GM12891 (cell line): ENCODE measurements at places on chromosomes 4 and X.

- DNase-seq: no peak
Observed at GRCh38 chrX:29903360-29903759, 312.0 kb upstream of the MAGEB2 start.

- DNase-seq: no peak
Observed at GRCh38 chr4:167196344-167197012, 37.8 kb downstream of the SPOCK3 start.

DNA sequence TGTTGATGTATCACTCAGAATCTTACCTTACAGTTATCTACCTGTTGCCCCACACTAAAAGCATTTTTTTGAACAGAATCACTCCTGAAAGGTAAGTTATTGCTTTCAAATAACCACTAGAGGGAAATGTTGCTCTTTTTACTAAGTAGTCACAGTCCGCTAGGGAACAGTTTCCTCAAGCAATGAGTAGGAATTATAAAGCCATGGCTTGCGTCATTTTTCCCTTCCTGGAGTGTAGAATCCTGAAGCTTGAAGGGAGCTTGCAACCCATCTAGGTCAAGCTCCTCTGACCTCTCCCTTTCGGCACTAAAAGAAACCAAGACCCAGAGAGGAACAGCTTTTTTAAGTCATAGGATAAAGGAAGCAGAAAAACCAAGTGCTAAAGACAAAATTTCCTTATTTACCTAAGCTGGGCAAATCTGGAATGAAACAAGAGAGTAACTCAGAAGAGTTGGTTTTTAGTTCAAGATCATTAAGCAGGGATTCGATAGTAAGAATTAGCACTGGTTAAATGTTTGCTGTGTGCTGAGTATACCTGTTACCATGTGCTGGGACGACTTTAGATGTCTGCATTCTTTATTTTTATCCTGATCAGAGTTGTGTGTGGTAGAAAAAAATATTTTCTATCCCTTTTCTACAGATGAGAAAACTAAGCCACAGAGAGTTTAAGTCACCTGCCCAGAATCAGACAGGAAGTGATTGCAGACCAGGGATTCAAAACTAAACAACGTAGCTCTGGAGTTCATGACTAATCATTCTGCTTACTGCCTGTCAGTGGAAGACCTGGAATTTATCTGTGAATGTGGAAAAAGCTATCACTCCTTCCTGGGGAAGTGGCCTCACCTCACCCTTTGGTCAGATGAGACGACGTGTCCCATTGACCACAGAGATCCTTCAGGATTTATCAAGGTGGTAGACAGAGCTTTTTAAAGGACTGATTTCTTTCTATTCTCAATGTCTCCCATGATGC, 631.5 kb downstream of the RAB28 start:
- no peak for DNase-seq

DNA sequence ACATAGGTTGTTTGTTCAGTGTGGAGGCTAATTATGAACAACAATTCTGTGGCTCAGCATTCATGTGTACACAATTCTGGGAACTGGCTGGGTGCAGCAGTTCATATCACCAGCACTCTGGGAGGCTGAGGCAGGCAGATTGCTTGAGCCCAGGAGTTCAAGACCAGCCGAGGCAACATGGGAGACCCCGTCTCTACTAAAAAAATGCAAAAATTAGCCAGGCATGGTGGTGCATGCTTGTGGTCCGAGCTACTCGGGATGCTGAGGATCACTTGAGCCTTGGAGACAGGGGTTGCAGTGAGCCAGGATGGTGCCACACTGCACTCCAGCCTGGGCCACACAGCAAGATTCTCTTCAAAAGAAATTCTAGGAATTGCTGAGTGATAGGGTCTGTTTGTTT, 4.5 kb upstream of the PPP2R2C start:
- DNase-seq: no peak

GRCh38 chrX:2283111-2283859, 217.5 kb downstream of the DHRSX start:
- DNase-seq: no peak

DNA sequence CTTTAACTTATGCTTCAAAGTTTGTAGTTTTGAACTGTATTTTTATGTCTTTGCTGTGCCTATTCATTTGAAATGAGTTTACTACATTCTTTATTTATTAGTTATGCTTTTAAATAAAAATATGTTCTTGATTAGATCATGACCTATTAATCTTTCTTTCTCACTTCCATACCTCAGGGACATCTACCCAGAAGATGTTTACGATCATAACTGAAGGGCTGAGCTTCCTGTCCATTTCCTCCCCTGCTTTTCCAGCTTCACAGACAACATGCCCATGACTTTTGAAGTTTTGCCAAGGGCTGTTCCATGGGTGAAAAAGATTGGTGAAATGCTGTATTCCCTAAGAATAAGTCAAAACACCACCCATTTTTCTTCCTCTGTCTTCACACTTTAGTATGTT, 99.7 kb upstream of the DDIT4L start:
- DNase-seq: no peak

- DNase-seq: no peak
Observed at GRCh38 chr4:26020083-26020668, 106.2 kb downstream of the SMIM20 start.

- no peak for DNase-seq
Observed at GRCh38 chr4:8651661-8652180, 59.2 kb downstream of the CPZ start.

- no peak for DNase-seq
Observed at GRCh38 chr4:30828264-30828926, 108.2 kb downstream of the PCDH7 start.

- no peak for DNase-seq
Observed at GRCh38 chrX:136211766-136212556, 39.2 kb downstream of the MAP7D3 start.

- no peak for DNase-seq
Observed at GRCh38 chr4:183430317-183430993, 14.0 kb upstream of the CDKN2AIP start.

GRCh38 chr4:25970226-25970675, 56.2 kb downstream of the SMIM20 start:
- DNase-seq: peak; percentile 18

GRCh38 chr4:3122081-3122563, 47.6 kb downstream of the HTT start:
- no peak for DNase-seq

DNA sequence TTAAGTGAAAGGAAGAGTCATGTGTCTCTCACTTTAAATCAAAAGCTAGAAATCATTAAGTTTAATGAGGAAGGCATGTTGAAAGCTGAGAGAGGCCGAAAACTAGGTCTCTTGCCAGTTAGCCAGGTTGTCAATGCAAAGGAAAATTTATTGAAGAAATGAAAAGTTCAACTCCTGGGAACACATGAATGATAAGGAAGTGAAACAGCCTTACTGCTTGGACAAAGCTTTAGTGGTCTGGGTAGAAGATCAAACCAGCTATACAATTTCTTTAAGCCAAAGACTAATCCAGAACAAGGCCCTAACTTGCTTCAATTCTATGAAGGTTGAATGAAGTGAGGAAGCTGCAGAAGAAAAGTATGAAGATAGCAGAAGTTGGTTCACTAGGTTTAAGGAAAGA, 24.9 kb downstream of the RHOH start:
- DNase-seq: no peak

DNA sequence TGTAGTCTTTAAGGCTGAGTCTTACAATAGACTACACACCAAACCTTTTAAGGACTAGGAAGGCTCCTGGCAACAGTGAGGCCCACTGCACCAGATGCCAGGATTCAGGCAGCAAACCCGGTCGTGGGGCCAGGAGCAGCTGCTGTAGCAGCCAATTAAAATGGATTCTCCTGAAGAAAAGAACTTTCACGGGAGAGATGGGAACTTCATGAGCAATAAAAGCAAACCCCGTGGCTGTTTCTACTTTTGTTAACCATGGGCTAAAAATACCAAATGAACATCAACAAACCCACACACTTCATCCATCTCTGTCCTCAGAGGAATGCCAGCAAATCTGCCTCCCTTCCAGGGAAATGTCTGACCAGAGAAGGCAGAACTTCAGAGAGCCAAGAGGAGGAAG, 101.4 kb downstream of the BTC start:
- DNase-seq: no peak

GRCh38 chrX:42094218-42094617, 170.9 kb upstream of the CASK start:
- no peak for DNase-seq

DNA sequence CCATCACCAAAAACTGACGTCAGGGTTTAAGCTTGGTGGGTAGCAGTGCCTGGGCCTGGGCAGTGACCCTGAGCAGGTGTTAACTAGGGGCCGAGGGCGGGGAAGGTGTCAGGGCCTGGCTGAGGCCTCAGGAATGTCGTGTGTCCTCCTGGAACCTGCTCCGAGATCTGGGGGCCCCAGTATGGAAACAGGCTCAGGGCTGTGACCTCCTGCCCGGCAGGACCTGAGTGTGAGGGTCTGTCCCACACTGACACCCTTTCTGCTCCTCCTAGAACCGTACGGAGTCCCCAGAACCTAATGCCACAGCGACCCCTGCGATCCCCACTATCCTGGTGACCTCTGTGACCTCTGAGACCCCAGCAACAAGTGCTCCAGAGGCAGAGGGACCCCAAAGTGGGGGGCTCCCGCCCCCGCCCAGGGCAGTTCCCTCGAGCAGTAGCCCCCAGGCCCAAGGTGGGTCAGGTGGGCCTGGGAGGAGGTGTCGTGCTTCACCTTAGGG, 741 bp downstream of the HGFAC start:
- no peak for DNase-seq

- DNase-seq: no peak
Observed at GRCh38 chrX:29634516-29634915, 580.8 kb upstream of the MAGEB2 start.

GRCh38 chr4:144899393-144899792, 198.6 kb downstream of the ANAPC10 start:
- no peak for DNase-seq

- no peak for DNase-seq
Observed at GRCh38 chrX:19705196-19705769, 182.1 kb downstream of the SH3KBP1 start.

DNA sequence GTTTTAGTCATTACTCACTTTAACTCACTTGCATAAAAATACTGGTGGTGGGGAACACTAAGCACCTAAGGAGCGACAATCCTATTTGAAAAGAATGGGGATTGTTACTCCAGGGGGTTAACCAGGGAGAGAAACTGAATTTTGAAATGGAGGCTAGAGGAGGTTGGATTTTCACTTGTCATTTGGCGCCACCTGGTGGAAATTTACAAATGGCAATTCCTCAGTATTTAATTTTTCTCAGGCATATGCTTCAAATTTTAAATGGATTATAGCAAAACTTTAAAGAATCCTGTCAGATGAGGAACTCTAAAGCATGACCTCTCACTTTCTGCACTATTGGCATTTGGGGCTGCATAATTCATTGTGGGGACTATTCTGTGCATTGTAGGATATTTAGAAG, 2.7 kb upstream of the GEMIN8 start:
- no peak for DNase-seq

DNA sequence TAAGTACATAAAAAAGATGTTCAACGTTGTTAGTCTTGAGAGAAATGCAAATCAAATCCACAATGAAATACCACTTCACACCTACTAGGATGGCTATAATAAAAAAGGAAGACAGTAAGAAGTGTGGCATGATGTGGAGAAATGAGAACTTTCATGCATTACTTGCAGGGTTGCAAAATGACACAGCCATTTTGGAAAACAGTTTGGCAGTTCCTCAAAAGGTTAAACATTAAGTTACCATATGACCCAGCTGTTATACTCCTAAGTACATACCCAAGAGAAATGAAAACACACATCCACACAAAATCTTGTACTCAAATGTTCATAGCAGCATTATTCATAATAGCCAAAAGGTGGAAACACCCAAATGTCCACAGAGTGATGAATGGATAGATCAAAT, 25.8 kb upstream of the LIMCH1 start:
- DNase-seq: no peak
